ENCODE measurements at places on chromosomes 4 and X. TPM values are rescaled to one million over a fixed set of nuclear protein-coding genes. Genes with fewer than 3 reads are reported as not detected.

Gene KIAA1210
- total RNA-seq, result not detected

Gene CT47B1
- not detected for total RNA-seq

Gene CLDN22
- not detected for total RNA-seq

DNA sequence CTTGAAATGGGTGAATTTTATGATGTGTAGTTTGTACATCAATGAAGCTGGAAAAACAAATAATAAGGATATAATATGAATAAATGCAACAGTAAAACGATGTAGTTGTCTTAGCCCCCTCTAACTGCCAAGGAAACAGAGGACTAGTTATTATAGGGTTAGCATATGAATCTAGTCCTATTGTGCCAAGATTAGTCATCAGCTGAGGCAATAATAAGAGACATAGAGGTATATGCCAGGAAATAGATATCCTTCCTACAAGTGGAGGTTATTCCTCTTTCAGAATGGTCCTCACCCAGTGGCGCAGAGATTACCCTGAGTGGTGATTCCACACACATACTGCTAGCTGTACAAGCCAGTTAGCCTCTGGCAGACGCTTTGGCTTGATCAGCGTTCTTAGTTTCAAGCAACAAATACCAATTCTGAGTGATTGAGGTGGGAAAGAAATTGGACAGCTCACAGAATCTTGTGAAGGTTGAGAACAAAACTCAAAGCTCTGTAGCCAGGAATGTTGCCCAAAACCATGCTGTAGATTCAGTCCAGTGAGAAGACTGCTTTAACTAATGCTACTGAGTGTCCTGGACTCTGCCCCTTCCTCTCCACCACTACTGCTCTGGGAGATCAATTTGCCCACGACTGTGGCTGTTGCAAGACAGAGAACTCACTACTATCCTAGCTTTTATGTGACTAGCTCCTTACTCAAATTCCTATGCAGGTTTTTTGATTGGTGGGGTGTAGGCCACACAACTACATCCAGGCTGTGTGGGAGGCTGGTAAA, 27.0 kb upstream of the ZNF280C start:
- DNase-seq, result no peak

Gene TSPAN6
- 56.2 TPM for total RNA-seq

DNA sequence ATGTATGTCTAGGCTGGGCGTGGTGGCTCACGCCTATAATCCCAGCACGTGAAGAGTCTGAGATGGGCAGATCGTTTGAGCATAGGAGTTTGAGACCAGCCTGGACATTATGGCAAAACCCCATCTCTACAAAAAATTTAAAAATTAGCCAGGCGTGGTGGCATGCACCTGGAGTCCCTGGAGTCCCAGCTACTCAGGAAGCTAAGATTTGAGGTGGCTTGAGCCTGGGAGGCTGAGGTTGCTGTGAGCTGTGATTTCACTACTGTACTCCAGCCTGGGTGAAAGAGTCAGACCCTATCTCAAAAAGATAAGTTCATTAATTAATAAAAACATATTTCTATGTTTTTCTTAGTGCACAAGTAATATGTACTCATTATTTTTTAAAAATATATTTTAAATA, 238.1 kb downstream of the ARHGAP24 start:
- no peak for DNase-seq

Gene PABPC1L2B
- not detected for total RNA-seq
